ENCODE measurements at places on chromosomes 5 and 9.

- DNase-seq, result no peak
Observed at GRCh38 chr5:16880547-16880946, 55.5 kb downstream of the MYO10 start.

DNA sequence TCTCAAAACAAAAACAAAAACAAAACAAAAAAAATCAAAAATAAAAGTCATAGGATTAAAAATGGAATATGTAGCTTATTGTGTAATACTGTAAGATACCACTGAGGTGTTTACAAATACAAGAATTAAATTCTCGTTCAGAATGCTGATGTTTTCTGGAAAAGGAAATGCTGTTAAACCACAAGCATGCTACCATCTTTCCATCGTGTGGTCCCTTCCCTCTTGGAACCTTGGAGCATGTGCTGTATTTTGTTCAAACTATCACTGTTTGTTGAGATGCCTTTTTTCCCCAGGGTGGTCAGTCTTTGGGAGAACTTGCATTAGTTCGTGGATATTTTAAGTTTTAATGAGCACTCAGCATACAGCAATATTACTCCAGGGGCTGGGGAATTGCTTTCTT is 39.7 kb downstream of the SUB1 start:
- no peak for DNase-seq

DNA sequence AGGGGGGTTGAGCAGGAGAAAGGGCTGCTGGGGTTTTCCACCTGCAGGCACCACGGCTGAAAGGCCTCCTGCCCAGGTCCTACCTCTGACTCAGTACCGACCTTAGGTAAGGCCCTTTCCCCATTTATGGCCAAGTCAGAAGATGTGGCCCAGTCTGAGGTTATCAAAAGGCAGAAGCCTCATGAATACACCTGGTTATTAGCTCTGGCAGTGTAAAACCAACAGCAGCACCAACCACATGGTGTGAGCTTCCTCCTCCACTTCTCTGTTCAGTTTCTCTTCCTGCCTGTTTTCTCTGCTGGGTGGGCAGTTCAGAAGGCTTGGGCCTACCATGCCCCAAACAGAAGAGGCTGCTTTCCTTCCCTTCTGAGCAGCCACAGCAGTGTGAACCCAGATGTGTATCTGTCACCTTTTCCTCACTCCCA is 86.9 kb downstream of the UGCG start:
- DNase-seq, result no peak

- peak; percentile 77 for DNase-seq
Observed at GRCh38 chr9:131650254-131650653, 89.6 kb downstream of the RAPGEF1 start.

DNA sequence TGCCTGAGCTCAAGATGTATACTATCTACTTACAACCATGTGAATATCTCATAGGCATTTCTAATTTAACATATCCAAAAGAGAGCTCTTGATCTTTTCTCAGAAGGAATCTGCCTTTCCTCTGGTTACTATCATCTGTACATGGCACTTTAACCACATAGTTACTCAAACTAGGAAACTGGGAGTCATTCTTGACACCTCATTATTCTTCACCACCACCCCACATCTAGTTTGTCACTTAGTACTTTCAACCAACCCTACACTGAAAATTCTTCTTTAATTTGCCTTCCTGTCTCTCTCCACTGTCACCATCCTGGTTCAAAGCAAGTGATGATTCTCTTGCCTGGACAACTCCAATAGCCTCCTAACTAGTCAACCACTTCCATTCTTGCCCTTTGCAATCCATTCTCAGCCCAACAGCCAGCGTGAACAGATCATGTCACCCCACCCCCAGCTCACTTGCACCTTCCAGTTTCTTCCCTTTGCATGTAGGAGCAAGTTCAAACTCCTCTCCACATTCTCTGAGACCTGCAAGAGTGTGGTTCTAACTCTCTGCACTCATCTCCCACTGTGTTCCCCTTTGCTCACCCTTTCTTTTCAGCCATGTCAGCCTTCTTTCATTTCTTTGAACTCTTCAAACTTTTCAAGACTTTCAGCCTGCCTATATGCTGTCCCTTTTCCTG is 17.3 kb upstream of the SMAD5 start:
- no peak for DNase-seq

DNA sequence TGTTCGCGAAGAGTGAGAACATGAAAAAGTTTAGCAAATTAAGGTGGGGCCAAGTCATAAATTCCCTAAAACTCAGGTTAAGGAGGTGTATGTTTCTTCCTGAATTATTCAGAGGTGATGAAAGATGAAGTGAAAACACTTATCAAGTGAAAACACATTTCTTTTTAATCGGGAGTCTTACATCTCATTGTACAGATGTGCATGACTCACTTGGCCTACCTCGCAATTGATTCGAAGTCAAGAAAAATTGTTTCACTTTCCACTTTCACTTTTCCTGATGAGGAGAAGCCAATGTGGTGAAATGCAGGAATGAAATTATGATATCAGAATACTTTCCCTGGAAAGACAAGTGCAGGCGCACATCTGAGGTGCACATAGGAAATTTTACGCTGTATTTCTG is 78.7 kb downstream of the SLC25A46 start:
- DNase-seq, result no peak

All from GM03348 (cell line).